Suppressor macrophage treated with lipopolysaccharide for 1 hour (primary cell): ENCODE measurements at places on chromosomes 16 and 17.

DNA sequence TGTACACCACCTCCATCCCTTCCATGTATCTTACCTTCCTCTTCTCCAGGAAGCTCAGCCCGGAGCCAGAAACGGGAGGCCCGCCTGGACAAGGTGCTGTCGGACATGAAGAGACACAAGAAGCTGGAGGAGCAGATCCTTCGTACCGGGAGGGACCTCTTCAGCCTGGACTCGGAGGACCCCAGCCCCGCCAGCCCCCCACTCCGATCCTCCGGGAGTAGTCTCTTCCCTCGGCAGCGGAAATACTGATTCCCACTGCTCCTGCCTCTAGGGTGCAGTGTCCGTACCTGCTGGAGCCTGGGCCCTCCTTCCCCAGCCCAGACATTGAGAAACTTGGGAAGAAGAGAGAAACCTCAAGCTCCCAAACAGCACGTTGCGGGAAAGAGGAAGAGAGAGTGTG lies 756 bp upstream of the MVP start:
- DNase-seq = no peak

- DNase-seq = no peak
These were observed 158.6 kb downstream of the XYLT1 start for GRCh38 chr16:17312094-17312710.

- DNase-seq = peak; percentile 39
These were observed 14.7 kb upstream of the TVP23A start for GRCh38 chr16:10833271-10833670.

- no peak for DNase-seq
These were observed 30.3 kb upstream of the VAT1L start for GRCh38 chr16:77758046-77758445.

DNA sequence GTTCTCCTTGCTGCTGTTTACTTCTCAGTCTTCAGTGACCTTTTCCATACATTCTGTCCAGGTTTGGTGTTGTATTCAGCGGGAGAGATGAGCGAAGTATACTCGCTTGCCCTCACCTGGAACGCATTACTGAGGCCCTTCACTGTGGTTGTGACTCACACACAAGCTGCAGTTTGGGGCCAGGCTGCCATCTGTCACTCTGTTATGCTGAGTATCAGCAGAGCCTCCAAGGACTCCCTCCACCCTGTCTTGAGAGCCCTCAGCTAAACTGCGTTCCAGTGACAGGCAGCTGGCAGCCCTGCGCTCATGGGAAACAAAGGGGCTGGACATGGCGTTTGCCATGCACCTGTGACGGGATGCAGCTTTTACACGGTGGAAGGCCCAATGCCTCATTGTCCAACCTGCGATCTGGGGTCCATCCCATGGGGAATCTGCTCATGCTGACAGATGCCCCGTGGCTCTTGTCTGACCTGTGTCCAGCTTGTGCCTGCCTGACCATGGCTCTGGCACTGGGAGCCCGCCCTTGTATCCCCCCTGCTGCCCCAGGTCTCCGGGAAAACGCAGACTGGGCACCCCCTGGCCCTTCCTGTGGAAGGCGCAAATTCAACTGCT lies 6.5 kb upstream of the ZNF778 start:
- DNase-seq = no peak

GRCh38 chr17:74455821-74456220 lies 10.6 kb upstream of the CD300A start:
- DNase-seq = no peak

- DNase-seq = no peak
These were observed 9.3 kb downstream of the SSTR2 start for GRCh38 chr17:73174126-73174525.

- no peak for DNase-seq
These were observed 125.9 kb downstream of the MAP2K6 start for GRCh38 chr17:69540356-69540755.

- DNase-seq = peak; percentile 28
These were observed 124.8 kb downstream of the ABCC1 start for GRCh38 chr16:16073891-16074881.

DNA sequence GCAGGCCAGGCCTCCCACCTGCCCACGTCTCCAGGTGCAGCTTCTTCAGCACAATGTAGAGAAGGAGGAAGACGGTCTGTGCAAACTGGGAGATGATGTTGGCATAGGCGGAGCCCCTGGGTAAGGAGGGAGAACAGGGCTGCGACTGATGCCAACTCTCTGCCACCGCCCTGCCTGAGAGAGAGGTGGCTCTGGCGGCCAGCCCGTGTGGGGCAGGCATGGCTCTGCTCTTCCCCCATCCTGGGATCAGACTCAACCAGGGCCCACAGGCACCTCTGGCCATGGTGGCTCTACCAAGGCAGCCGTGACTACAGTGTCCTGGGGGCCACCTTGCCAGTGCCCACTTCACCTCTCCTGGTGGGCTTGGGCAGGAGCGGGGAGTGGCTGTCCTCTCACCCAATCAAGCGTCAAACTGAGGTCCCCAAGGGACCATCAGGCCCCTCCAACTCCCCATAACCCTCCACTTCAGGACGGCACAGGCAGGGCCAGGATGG lies 8.6 kb downstream of the SLC47A2 start:
- no peak for DNase-seq

GRCh38 chr16:27868180-27868579 lies 195.3 kb downstream of the GSG1L start:
- DNase-seq = no peak

GRCh38 chr17:20276421-20276820 lies 190.9 kb downstream of the LGALS9B start:
- DNase-seq = no peak

DNA sequence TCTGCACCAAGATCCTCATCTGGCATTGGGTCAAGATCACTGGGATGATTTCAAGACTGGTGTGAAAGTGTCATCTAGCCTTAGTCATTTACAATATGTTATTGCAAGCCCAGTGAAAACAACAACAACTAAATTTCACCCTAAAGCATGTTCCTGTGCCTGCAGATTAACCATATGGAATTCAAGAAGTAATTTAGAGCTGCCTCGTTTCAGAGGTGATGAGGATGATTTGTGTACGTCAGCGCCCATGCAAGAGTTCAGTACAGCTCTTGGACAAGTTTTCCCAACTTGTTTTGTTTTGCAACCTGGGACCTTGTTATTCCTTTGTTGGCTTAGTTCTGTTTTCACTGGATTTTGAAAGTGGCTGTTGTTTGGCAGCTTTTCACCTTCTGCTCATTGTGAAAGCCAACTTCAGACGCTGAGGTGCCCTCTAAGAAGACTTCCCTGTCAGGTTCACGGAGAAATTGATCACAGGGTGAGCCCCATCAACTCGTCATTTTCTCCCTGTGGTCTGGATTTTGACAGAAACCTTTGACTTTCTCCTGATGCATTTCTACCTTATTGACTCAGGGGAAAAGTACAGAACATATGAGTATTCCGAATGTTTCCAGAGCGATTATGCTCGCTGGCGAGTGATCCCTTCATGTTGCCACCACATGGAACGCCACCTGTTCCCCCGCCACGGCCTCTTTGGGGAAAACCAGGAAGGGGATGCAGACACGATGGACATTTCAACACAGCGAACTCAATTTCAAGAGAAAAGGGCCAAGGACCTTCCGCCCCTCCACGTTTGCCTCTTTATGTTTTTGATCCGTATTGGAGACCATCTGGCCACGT lies 85.6 kb downstream of the FOXL1 start:
- DNase-seq = no peak

DNA sequence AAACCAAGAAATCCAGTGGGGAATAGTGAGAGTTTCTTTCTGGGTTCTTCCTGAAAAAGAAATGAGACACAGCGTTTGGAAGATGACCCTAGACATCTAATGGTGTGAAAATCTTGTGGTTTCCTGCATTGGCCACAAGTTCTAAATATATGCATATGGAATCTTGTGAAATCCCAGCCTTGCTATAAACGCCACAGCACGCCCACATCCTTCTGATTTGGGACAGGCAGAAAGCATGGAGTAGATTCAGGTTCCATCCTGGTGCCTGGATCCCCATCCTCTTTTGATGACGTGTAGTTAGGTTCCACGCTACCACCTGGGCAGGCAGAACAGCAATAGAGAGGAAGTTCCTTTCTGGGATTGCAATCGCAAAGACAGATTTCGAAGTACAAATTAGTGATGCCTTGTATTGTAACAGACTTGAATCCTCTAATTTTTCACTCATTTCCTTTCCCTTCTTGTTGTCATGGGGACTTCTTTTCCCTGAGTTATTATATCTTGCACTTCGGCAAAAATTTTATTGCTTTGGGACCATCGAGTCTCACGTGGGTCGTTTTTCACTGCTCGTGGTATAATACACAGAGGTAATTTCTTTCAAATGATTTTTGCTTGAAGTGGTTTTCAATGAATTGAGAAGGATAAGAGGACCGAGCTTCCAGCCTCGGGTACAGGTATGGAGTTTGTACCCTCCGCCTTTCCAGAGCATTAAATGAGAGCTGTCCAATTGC lies 37.6 kb downstream of the HS3ST4 start:
- no peak for DNase-seq

- no peak for DNase-seq
These were observed 32.3 kb downstream of the PECAM1 start for GRCh38 chr17:64358261-64358788.

GRCh38 chr17:82200743-82201497 lies 11.7 kb downstream of the CCDC57 start:
- DNase-seq = no peak

- DNase-seq = no peak
These were observed 10.4 kb downstream of the MYLK3 start for GRCh38 chr16:46737621-46738214.

- no peak for DNase-seq
These were observed 115.7 kb downstream of the ZNF423 start for GRCh38 chr16:49740256-49740655.

- DNase-seq = no peak
These were observed 4.4 kb upstream of the HASPIN start for GRCh38 chr17:3719265-3719664.
